ENCODE measurements at places on chromosomes 11 and 22.

GRCh38 chr11:82714346-82715174 is 19.1 kb downstream of the FAM181B start:
- no peak for DNase-seq

- DNase-seq = no peak
Observed at GRCh38 chr11:62538470-62539237, 8.0 kb downstream of the AHNAK start.

DNA sequence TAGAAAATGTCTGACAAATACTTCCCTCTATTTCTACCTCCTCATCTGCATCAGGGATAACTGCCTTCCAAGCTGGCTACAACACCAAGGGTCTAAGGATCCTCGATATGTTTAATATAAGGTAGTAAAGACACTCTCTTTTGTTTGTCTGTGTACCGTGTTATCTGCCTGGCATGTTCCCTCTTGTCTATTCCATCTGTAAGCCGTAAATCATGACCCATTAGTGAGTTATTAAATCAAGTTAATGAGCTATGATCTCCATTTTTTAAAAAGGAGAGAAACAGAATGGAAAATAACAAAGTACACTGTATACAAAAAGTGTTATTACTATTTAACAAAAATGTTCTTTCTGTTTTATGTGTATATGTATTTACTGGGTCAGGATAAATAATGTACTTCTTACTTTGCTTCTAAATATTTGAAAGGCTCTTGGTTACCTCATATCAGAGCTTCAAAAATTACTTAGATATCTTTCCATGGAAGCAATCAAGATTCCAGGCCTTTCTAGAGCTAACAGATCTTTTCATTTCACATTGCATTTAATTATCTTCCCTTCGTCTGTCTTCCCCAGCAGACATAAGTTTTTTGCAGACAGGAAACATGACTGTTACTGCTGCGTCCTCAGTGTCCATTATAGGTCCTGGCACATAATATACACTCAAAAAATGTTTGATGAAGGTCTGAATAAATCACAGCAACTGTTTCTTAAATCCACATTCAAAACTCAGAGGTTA is 342.6 kb upstream of the CCDC90B start:
- DNase-seq = no peak

GRCh38 chr11:5476186-5476819 is 12.2 kb upstream of the OR52D1 start:
- peak; percentile 50 for DNase-seq

GRCh38 chr11:19819148-19819547 is 106.5 kb downstream of the NAV2 start:
- no peak for DNase-seq
